Ascending aorta (tissue), 2 donors: ENCODE measurements at places on chromosomes 12 and 14. TPM values are rescaled to one million over a fixed set of nuclear protein-coding genes. Genes with fewer than 3 reads are reported as not detected.

GRCh38 chr14:49036984-49037516 is 549.1 kb downstream of the RPS29 start:
- no peaks in the 10 kb centered on the region for H3K4me1 ChIP-seq
- no peaks in the 10 kb centered on the region for H3K27me3 ChIP-seq
- no peak overlapping the region for H3K4me3 ChIP-seq

- DNase-seq, result no peak
- peak overlapping the region; percentile 49 for H3K4me3 ChIP-seq
- no peaks in the 10 kb centered on the region for H3K36me3 ChIP-seq
- H3K27ac ChIP-seq, result no peak overlapping the region
- no peaks in the 10 kb centered on the region for H3K27me3 ChIP-seq
- H3K4me1 ChIP-seq, result peaks cover 11% of the 10 kb centered on the region
Observed at GRCh38 chr12:54173066-54173726, 15.6 kb downstream of the SMUG1 start.

DNA sequence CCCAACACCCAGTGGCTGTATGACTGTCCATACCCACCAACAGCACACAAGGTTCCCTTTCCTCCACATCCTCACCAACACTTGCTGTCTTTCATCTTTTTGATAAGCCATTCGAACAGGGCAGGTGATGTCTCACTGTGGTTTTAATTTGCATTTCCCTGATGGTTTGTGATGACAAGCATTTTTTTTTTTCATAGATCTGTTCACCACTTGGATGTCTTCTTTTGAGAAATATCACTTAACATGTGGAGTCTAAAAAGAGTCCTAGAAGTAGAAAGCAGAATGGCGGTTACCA is 198.1 kb upstream of the DIO3 start:
- no peak overlapping the region for H3K4me3 ChIP-seq
- no peak overlapping the region for H3K27ac ChIP-seq
- no peaks in the 10 kb centered on the region for H3K36me3 ChIP-seq

- DNase-seq, result no peak
- H3K27ac ChIP-seq, result no peak overlapping the region
- no peak overlapping the region for H3K4me3 ChIP-seq
- no peaks in the 10 kb centered on the region for H3K36me3 ChIP-seq
- no peaks in the 10 kb centered on the region for H3K27me3 ChIP-seq
Observed at GRCh38 chr12:5013266-5013730, 30.4 kb upstream of the KCNA5 start.

DNA sequence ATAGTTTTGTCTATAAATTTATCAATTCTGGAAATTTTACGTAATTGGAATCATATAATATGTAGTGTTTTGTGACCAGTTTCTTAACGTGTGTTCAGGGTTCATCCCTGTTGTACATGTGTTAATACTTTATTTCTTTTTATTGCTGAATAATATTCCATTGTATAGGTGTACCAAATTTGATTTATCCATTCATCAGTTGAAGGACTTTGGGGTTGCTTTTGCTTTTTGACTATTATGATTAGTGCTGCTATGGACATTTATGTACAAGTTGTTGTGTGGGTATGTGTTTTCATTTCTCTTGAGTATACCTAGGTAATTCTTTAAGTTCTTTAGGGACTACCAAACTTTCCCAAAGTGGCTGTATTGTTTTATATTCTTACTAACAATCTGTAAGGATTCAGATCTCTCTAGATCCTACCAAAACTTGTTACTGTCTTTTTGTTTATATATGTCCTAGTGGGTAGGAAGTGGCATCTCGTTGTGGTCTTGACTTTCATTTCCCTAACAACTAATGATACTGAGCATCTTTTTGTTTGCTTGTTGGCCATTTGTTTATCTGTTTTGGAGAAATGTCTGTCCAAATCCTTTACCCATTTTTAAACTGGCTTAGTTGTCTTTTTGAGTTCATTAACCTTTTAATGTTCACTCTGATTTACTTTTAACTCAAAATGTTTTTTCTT is 14.9 kb downstream of the VRK1 start:
- no peak for DNase-seq
- no peak overlapping the region for H3K27ac ChIP-seq
- H3K4me3 ChIP-seq, result no peak overlapping the region
- H3K36me3 ChIP-seq, result no peaks in the 10 kb centered on the region

DNA sequence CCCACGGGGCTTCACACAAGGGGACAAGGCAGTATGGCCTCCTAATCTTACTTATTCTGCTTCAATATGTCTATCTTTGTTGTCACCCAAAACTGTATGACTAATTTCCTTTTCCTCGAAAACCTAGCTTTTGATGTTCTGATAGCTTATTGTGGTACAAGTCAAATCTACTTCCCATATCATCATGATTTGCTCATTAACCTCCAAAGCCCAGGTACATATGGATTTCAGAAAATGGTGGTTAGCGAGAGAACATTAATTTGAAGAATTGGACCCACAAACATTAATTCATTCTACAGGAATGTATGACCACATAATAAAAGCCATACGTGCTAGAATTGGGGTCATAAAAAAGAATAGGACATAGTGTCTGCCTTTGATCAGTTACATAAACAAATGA is 412.5 kb downstream of the CCDC91 start:
- no peaks in the 10 kb centered on the region for H3K27me3 ChIP-seq
- H3K36me3 ChIP-seq, result no peaks in the 10 kb centered on the region
- no peak overlapping the region for H3K4me3 ChIP-seq
- H3K4me1 ChIP-seq, result no peaks in the 10 kb centered on the region
- H3K27ac ChIP-seq, result no peak overlapping the region

- peaks cover 15% of the 10 kb centered on the region for H3K36me3 ChIP-seq
- no peak overlapping the region for H3K4me3 ChIP-seq
- no peaks in the 10 kb centered on the region for H3K27me3 ChIP-seq
Observed at GRCh38 chr12:2482938-2483660, 311.7 kb upstream of the FKBP4 start.

DNA sequence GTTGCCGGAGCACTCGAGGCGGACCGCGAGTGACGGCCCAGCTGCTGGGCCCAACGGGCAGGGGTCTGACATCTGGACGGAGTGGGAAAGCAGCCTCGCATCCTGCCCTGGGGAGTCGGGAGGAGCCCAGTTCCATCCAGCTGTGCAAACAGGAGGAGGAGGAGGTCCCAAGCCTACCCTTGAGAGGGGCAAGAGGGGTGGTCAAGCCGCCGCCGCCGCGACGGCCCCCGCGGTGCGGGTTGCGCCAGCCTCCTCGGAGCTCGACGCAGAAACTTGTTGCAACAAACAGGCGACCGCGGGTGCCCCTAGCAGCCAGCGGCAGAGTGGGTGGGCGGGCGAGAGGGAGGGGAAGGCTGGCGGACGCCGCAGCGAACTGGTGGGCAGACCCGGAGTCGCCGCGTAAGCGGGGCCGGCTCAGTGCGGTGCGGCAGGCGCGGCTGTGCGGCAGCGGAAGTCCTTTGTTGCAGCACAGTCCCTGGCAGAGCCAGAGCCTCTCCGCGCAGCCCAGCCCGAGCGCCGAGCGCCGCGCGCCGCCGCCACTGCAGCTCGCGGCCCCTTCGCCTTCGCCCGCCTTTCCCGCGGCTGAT is at the start of gene ZBTB1:
TSS of gene ZBTB1 (plus strand) at position 461 of the 587 bp plus-strand sequence. CDS start 16,735 bp downstream, outside the sequence.
- peak within 1 kb of the TSS; percentile 99 for H3K27ac ChIP-seq
- DNase-seq, result peak; percentile 19
- peaks cover 16% of the 10 kb centered on the region for H3K4me1 ChIP-seq
- H3K4me3 ChIP-seq, result peak within 1 kb of the TSS; percentile 91
- H3K36me3 ChIP-seq, result no peaks in the 10 kb centered on the region

- H3K4me1 ChIP-seq, result no peaks in the 10 kb centered on the region
- no peaks in the 10 kb centered on the region for H3K36me3 ChIP-seq
- H3K27me3 ChIP-seq, result no peaks in the 10 kb centered on the region
- H3K27ac ChIP-seq, result no peak overlapping the region
- DNase-seq, result no peak
- no peak overlapping the region for H3K4me3 ChIP-seq
Observed at GRCh38 chr12:105279460-105280056, 43.6 kb upstream of the APPL2 start.

- peaks cover 7% of the 10 kb centered on the region for H3K36me3 ChIP-seq
- H3K4me3 ChIP-seq, result no peak overlapping the region
- H3K4me1 ChIP-seq, result peaks cover 12% of the 10 kb centered on the region
- H3K27me3 ChIP-seq, result no peaks in the 10 kb centered on the region
Observed at GRCh38 chr12:12929696-12930095, 22.3 kb downstream of the GPRC5D start.

DNA sequence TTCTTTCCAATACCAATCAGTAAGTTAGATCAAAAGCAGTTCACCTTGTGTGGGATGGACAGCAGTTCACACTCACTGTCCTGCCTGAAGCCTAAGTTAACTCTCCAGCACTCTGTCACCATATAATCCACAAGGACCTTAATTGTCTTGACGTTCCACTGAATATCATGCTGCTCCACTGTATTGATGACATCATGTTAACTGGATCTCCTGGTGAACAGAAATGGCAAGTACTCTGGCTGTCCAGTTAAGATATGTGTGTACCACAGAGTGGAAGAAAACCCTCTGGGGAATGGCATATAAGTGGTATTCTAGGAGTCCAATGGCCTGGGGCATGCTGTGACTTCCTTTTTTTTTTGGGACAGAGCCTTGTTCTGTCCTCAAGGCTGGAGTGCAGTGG is 16.2 kb downstream of the CDKL1 start:
- H3K27me3 ChIP-seq, result no peaks in the 10 kb centered on the region
- no peak overlapping the region for H3K27ac ChIP-seq
- no peaks in the 10 kb centered on the region for H3K4me1 ChIP-seq
- H3K36me3 ChIP-seq, result no peaks in the 10 kb centered on the region

DNA sequence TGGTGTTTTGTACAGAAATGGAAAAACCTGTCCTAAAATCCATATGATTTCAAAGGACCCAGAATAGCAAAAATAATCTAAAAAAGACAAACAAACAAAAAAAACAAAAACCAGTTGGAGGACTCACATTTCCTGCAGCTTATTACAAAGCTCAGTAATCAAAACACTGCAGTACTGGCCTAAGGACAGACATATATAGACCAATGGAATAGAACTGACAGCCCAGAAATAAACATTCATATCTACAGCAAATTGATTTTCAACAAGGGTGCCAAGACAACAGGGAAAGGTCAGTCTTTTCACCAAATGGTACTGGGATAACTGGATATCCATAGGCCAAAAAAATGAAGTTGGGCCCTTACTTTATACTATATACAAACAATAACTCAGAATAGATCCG is 55.0 kb downstream of the TAOK3 start:
- H3K27me3 ChIP-seq, result no peaks in the 10 kb centered on the region
- H3K27ac ChIP-seq, result no peak overlapping the region
- H3K4me3 ChIP-seq, result no peak overlapping the region
- H3K36me3 ChIP-seq, result no peaks in the 10 kb centered on the region
- H3K4me1 ChIP-seq, result no peaks in the 10 kb centered on the region

DNA sequence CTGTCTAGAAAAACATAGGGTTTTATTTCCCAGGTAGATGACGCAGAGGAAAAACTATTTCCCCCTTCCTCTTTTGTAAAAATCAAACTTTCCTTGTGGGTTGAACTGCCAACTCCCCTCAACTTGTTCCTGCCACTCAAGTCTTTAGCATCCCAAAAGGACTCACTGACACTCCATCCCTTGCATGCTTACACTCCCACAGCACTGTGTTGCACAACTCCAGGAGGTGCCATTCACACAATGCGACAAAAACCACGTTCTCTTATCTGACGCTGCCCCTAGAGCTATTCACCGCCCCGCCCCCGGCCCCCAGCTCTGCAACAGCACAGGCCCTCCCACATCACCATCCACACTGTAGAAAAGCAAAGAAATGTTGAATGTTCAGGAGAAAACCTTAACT is 16.9 kb upstream of the STON2 start:
- H3K4me3 ChIP-seq, result no peak overlapping the region
- H3K27me3 ChIP-seq, result no peaks in the 10 kb centered on the region
- H3K36me3 ChIP-seq, result no peaks in the 10 kb centered on the region
- DNase-seq, result no peak
- H3K4me1 ChIP-seq, result no peaks in the 10 kb centered on the region

DNA sequence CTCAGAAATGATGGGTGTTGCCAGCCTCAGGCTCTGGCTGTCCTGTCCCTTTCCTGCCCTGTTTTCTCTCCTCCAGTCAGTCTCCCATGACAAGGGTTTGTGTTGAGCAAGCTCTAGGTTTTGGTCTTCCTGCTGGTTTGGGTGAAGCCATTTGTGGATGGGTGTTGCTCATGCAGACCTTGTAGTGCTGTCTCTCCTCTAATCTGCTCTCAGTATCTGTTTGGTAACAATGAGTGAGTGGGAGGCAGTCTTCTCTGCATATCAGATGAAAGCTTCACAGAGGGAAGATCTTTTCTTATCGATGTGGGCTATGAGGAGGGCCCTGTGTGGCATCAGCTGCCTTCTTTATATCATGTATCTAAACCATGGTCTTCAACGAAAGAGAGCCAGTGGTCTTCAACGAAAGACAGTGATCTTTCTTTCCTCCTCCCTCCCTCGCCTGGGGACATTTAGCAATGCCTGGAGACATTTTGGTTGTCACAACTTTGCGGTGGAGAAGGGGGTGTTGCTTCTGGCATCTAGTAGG is 3.6 kb downstream of the CMA1 start:
- no peak overlapping the region for H3K4me3 ChIP-seq
- H3K27ac ChIP-seq, result no peak overlapping the region
- H3K4me1 ChIP-seq, result no peaks in the 10 kb centered on the region
- H3K36me3 ChIP-seq, result no peaks in the 10 kb centered on the region

Gene ZNF891
- total RNA-seq, result 2.0 TPM

Gene PZP
- not detected for total RNA-seq

Gene FGF6
- not detected for total RNA-seq

Gene SYNDIG1L
- not detected for total RNA-seq

Gene TGFB3
- total RNA-seq, result 108 TPM

Gene C14orf180
- 0.21 TPM for total RNA-seq
